ENCODE measurements at places on chromosomes 11 and 22.
A peak's percentile ranks its signal among the peaks of the same experiment; 100 is the strongest.

GRCh38 chr22:46464701-46465344 lies 72.6 kb downstream of the CELSR1 start:
- no peak for DNase-seq

- DNase-seq: no peak
Observed at GRCh38 chr11:8218840-8219239, 44.8 kb downstream of the LMO1 start.

GRCh38 chr11:36465449-36466163 lies 44.5 kb downstream of the TRAF6 start:
- DNase-seq: no peak

- no peak for DNase-seq
Observed at GRCh38 chr11:132187814-132188213, 817.4 kb downstream of the NTM start.

DNA sequence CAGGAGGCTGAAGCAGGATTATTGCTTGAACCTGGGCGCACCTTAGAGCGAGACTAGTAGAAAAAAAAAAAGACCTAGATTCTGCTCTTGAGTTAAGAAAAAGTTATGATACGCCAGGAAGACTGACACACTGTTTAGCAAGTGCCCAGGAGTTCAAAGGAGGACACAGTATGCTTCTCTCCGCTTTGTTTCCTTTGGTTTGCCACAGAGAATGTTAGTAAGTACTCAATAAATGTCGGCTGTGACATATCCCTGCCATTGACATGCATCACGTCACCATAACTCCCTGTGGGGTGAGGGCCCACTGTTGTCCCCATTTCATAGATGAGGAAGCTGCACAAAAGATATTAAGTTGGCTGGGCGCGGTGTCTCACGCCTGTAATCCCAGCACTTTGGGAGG lies 7.1 kb downstream of the SPTBN2 start:
- DNase-seq: no peak

- no peak for DNase-seq
Observed at GRCh38 chr22:26314656-26315055, 114.4 kb upstream of the ASPHD2 start.

DNA sequence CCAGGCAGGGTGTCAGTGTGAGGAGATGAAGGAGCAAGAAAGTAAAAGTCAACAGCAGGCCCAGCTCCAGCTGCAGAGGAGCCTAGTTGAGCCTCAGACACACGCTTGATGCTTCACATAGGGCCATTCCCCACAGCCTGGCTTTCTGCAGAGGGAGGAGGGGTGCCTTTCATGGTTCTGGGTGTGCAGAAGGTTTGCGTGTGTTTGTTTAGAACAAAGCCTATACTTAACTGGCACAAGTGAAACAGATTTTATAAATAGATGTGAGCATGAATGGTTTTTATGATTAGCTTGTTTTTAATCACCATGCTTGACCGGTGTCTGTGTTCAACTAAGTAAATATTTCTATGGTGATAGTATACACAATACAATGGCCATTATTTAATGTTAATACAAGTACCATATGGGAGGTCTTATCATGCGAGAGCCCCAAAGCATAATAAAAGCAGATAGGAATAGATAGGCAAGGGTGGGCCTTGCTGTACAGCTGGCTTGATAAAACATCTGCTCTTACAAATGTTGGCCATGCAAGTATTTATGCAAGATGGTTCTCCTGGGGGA lies 290.2 kb downstream of the ETS1 start:
- peak; percentile 39 for DNase-seq

DNA sequence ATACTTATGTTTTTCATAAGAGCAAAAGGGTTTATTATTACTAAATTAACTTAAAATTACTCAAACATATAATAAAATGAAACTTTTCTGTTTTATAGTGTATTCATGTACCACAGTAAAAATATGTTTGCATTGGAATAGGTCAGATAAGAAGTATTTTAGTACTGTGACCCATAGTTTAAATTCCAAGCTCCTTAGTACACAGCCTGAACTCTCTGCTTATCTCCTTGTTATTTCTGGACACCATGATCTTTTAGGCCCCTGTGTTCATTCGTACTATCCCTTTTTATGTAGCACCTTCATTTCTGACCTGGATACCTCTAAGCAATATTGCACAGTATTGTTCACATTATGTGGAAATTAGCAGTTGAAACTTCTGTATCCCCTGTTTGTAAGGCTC lies 296.7 kb upstream of the SYN3 start:
- no peak for DNase-seq

- no peak for DNase-seq
Observed at GRCh38 chr11:36469063-36469462, 41.0 kb downstream of the TRAF6 start.

DNA sequence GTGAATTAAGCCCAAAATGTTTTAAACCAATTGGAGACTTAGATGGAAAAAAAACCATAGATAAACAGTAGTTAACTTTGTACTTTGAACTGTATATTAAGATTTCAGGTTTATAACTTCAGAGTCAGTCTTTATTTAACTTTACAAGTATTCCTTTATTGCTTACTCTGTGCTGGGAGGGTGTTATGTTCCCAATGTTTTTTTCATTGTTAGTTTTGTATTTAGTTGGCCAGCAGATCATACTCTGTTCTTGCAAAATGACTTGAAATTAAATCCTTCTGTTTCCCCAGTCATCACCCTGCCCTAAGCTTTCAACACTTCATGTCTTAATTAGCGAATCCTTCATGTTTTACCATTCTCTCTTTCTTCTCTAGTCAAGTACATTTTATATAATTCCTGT lies 25.3 kb downstream of the SIK2 start:
- no peak for DNase-seq

DNA sequence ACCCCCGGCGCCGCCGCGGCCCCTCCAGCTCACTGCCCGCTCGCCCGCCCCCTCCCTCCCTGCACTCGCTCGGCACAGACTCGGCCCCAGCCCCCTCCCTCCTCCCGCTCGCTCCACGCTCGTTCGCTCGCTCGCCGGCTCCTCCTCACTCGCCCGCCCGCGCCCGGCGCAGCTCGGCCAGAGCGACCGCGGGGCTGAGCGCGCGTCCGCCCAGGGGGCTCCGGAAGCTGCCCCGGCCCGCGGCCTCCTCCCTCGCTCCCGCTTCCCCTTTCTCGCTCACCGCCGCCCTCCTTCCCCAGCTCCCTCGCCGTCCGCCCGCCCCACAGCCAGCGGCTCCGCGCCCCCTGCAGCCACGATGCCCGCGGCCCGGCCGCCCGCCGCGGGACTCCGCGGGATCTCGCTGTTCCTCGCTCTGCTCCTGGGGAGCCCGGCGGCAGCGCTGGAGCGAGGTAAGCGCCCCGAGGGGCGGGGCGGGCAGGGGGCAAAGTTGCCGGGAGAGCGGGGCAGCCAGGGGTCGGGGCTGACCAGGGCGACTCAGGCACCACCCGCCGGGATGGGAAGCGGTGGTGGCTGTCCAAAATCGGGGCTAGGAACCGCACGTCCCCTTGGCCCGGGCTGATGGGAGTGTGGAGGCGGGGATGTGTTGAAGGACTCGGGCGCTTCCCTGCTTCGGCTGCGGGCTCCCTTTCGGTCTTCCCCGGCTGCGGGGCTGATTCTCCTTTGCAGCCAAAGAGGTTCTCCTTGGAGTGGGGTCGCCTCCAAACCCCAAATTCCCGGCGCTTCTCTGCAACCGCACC lies at the start of gene SEZ6L:
Gene SEZ6L, plus strand, starts transcription at position 148 of the 797 bp plus-strand sequence. Its CDS starts 208 bp downstream, at position 356.
- no peak for DNase-seq

All from activated CD4-positive, alpha-beta T cell treated with anti-CD3 and anti-CD28 coated beads, Interleukin-2, amount 10 ng/mL, durations not matched to agents 7 days and 5 days (primary cell).